Activated naive CD8-positive, alpha-beta T cell treated with anti-CD3 and anti-CD28 coated beads, Interleukin-2, amount 10 ng/mL, durations not matched to agents 7 days and 5 days (primary cell): ENCODE measurements at places on chromosomes 13 and 19.

GRCh38 chr13:35714121-35714520, 237.6 kb upstream of the MAB21L1 start:
- DNase-seq: no peak

DNA sequence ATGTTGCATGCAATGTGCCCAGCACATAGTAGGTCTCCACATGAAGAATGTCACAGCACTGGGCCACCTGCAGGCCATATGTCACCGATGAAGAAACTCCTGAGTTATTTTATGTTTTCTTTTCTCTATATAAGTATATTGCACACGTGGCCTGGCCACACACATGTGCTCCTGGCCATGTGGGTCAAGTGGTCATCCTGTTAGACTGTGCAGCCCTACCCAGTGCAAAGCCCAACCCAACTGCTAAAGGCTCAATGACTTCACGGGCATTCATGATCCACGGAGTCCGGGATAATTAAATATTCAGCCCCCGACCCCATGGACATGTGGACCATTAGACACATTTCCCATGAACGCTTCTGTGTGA, 163.2 kb downstream of the TEX29 start:
- no peak for DNase-seq

GRCh38 chr13:20801707-20802106, 27.9 kb upstream of the EEF1AKMT1 start:
- no peak for DNase-seq

DNA sequence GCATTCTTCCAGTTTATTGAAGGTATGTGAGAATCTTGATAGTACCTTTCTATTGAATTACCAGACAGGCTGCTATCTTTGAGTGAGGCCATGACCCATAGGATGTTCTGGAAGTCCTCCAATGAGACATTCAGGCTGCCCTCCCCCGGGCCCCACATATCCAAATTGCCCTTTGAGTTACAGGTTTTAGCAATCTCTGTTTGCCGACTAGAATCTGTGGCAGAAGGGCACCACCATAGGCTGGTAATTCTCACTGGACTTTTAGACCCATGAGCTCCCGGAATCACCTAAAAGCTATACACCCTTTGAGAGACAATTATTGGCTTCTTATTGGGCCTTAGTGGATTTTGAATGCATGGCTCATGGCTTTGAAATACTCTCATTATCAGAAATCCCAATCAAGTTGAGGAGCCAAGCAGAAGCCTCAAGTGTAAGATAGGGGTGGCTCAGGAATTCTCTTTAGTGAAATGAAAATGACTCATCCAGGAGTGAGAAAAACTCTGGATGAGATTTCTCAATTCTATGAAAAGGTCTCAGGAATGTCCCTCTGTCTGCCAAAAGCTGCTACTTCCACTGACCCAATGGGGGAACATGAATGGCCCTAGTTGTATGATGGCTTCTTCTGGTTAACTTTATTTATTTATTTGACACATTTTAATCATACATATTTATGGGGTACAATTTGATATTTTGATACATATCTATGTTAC, 172.1 kb upstream of the CSNK1A1L start:
- no peak for DNase-seq

- no peak for DNase-seq
Observed at GRCh38 chr13:23673354-23673753, 103.1 kb downstream of the TNFRSF19 start.

GRCh38 chr13:38686577-38687245, at the start of gene FREM2:
TSS of gene FREM2 (plus strand) at chr13:38687077. CDS start at chr13:38687345, 268 bp downstream.
- no peak for DNase-seq

GRCh38 chr13:48849515-48849914, 126.2 kb upstream of the FNDC3A start:
- DNase-seq: no peak

- no peak for DNase-seq
Observed at GRCh38 chr13:109586509-109587346, 199.7 kb downstream of the IRS2 start.

GRCh38 chr13:94753327-94753726, 41.0 kb upstream of the SOX21 start:
- no peak for DNase-seq

DNA sequence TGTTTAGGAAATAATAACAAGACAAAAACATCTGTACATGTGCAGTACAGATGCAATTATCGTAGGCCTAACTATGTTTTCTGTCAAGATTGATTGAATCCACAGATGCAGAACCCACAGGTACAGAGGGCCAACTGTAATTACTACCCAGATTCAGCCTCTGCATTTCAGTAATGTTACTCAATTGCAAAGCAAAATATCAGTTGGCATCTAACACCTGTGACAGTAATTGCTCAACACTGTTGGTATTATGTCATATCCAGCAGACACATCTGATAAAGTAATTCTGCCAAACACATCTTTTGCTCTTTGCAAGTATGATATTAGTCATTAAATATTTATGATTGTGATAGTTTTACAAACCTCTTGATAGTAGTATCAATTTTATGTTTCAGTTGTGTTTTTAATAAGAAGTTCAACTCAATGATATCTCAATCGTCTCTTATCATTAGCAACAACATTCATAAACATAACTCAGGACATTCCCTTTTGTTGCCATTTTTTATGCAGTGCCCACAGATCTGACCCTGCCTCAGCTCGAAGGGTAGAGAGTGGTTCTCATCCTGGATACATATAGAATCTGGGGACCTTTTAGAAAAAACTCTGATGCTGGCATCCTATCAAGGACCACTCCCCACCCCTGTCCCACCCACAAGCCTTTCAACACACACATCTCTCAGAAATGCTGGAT, 104.7 kb downstream of the MYCBP2 start:
- DNase-seq: no peak
